ENCODE measurements at places on chromosomes 5 and 9.
A peak's percentile ranks its signal among the peaks of the same experiment; 100 is the strongest.

DNA sequence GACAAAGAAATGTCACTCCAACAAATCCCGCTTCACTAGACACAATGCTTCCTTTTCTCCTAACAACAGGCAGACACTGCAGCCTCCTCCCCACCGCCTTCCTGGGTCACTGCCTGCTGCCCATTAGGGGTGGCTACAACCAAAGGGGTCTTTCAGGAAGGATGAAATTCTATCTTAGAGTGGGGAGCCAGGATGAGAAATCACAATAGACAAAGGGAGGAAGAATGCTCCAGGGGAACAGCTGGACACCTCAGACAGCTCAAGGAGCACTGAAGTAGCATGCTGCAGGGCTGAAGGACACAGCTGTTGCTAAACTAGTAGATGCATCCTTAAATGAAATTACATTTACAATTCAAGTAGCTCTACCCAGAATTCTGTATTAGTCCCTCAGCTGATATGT, 54.2 kb downstream of the PRELID2 start:
- no peak for DNase-seq

GRCh38 chr5:157670662-157671591, at the start of gene C5orf52:
TSS of gene C5orf52 (plus strand) at chr5:157671533. CDS start at chr5:157671615, 82 bp downstream.
- peak; percentile 84 for DNase-seq

DNA sequence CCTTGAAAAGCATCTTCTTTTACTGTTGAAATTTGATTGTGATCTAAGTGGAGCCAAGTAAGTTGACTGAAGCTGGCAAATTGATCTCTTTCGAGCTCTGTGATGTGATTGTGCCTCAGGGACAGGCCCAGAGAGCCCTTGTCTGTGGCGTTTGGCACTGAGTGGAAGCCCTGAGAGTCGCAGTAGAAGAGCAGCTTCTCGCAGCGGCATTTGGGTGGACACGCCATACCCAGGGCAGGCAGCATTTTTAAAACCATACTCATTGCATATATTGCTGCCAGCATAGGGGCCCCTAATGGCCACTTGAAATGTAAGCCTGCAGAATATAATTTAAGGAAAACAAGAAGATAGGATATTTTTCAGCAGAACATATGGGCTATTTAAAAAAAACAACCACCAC, 894 bp downstream of the LRRTM2 start:
- DNase-seq: no peak

DNA sequence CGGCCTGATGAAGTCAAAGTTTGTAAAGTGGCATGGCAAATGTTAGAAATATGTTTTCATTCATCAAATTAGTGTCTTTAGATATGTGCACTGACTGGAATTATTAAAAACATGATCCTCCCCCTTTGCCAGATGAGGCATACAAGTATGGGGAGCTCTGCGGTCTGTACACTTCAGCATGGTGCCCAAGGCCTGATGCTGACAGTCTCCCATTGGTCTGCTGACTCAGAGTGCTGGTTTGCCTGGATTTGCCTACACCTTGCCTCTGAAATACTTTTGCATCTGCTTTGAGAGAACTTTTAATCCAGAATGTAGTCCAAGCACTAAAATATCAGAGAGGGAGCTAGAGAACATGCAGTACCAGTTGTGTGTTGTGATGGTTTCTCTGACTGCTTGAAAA, 354.3 kb upstream of the ACTBL2 start:
- DNase-seq: no peak

- DNase-seq: no peak
Measured at GRCh38 chr5:85132269-85132668, 747.6 kb upstream of the EDIL3 start.

- no peak for DNase-seq
Measured at GRCh38 chr9:128214571-128215490, 11.7 kb downstream of the DNM1 start.

DNA sequence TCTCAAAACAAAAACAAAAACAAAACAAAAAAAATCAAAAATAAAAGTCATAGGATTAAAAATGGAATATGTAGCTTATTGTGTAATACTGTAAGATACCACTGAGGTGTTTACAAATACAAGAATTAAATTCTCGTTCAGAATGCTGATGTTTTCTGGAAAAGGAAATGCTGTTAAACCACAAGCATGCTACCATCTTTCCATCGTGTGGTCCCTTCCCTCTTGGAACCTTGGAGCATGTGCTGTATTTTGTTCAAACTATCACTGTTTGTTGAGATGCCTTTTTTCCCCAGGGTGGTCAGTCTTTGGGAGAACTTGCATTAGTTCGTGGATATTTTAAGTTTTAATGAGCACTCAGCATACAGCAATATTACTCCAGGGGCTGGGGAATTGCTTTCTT, 39.7 kb downstream of the SUB1 start:
- no peak for DNase-seq

- no peak for DNase-seq
Measured at GRCh38 chr5:14706615-14707021, 42.1 kb downstream of the OTULIN start.

GRCh38 chr5:138385660-138386059, 33.2 kb downstream of the KDM3B start:
- DNase-seq: no peak

DNA sequence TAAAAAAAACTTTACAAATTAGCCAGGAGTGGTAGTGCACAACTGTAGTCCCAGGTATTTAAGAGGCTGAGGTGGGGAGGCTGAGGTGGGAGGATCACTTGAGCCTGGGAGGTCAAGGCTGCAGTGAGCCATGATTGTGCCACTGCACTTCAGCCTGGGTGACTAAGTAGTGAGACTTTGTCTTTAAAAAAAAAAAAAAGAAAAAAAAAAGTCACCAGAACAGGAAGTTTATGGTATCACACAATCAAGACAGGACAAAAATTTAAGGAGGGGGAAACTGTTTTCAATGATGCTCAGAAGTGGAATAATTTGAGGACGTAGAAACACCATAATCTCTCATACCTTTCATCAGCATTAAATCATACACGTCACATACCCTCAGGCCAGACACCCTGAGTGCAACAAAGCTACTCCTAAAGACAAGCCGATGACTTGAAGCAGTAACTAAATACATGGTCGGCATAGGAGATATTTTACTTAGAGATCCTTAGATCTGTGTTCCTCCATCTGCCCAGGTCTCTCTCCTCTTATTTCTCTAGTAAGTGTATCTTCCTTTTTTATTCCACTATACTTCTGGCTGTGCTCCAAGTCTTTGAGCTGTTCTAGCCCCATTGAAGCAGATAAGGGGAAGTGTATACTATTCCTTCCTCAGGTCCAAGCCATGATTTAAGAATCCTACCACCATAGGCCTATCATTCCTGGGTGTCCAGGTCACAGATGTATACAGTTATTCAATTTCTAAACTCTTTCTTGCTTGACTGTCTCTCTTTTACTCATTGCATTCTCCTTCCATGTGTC, 91.3 kb upstream of the APC start:
- no peak for DNase-seq

DNA sequence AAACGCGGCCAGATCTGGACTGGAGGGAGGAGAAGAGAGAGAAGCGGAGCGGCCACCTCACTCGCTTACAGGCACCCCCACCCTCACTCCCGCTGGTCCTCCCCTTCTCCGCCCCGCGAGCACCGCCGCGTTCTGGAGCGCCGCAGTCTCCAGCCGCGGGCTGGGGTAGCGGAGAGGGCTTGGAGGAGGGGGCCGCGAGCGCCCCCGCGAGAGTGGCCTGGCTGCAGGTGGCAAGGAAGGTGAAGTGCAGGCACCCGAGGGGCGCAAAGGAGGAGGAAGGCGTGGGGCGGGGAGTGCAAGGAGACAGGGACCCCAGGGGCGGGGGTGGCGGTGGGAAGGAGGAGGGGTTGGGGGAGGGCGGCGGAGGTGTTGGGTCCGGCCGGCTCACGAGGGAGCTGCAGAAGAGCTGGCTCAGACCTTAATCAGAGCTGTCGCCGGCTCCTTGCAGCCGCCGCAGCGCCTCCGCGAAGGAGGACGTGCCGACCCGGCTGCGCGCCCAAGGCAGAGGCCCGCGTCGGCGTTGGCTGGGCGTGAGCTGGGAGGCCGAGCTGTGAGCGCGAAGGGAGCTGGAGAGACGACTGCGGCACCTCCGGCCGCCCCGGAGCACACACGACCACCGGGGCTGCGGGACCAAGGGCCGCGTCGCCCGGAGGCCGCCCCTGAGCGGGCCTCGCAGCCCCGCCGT, at the start of gene DMRT3:
Gene DMRT3 (plus strand): TSS at position 398 of the 685 bp plus-strand sequence. CDS start 347 bp downstream, outside the sequence.
- no peak for DNase-seq

- no peak for DNase-seq
Measured at GRCh38 chr5:132435886-132436285, 54.7 kb downstream of the IRF1 start.

DNA sequence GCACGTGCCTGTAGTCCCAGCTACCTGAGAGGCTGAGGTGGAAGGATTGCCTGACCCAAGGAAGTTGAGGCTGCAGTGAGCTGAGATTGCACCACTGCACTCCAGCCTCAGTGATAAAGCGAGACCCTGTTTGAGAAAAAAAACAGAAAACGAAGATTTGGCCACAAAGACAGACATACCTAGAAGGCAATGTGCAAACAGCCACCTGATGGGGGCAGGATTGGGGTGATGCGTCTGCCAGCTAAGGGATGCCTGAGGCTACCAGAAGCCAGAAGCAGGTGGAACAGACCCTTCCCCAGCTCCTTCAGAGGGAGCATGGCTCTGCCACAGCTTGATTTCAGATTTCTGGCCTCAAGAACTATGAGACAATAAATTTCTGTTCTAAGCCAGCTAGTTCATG, 2.9 kb downstream of the HIGD2A start:
- DNase-seq: no peak

- DNase-seq: no peak
Measured at GRCh38 chr9:133916159-133916541, 76.0 kb downstream of the VAV2 start.

- DNase-seq: no peak
Measured at GRCh38 chr5:139512786-139513390, 30.3 kb upstream of the STING1 start.
